WTC11 (cell line): ENCODE measurements at places on chromosomes 1 and 21.

GRCh38 chr1:226784081-226785049 lies 45.3 kb upstream of the ITPKB start:
- no peak for DNase-seq

DNA sequence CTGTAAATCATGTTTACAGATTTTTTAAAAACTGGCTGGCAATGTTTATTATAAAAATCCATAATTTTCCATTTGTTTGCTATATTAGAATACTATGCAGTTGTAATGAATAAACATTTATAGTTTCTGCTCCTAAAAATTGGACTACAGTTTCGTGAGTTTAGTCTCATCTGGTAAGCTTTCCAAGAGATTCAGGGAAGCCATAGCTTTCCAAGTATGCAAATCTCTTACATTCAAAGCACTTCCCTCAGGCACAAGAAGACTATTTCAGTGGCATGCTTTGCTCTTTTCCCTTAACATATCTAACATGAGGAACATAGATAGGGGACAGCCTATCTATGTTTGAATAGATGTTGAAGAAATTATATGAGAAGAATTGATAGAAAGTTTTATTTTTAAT lies 77.2 kb downstream of the ADGRL2 start:
- DNase-seq: no peak

DNA sequence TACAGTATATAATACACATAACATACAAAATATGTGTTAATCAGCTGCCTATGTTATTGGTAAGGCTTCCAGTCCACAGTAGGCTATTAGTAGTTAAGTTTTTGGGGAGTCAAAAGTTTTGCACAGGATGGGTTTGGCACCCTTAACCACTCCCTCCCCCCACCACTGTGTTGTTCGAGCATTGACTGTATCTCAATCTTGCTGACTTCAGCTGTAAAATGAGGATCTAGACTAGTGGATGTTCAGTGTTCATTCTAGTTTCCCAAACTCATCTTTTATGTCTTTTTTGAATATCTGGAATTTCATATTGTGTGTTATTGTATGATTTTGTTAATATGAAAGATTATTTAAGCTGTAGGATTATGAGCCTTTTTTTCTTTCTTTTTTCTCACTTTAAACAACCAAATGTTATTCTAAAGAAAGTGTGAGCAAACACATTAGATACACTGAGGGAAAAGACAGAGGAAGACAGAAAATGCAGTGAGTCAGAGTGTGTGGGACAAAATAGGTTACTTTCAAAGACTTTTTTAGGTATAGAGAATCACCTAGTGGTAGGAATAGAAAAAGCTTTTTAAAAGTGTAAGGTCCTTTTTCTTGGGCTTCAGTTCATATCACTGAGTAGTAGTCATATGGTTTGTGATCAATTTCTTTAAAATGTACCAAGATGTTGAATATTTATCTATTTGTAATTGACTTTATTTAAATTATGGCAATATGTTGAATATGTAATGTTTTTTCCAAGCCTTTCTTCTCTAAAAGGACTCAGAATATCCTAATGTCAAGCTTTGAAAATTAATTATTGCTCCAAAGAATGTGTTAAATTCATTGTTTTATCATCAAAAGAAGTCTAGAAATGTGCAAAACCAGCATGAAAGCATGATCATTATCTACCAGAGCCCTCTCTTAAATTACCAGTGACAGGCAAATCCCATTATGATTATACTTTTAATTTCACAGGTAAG lies 17.9 kb upstream of the CENPF start:
- no peak for DNase-seq

DNA sequence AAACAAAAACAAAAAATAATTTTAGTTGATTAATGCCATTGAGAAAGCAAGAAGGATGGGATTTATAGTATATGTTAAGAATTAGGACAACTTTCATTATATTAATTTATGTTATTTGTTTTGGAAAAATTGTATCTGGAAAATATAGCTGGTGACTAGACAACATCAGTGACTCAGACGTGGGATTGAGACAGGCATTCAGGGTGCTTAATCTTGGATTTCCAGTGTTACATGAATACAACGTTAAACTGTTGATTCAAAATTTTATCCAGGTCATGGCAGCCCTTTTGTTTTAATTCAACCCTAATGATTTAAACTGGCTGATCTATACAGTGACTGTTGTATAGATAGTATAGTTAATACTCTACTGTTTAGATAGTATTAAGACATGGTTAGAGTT lies 827.1 kb upstream of the B3GALT2 start:
- no peak for DNase-seq

GRCh38 chr1:25167269-25168192 lies 64.8 kb downstream of the SYF2 start:
- DNase-seq: no peak

DNA sequence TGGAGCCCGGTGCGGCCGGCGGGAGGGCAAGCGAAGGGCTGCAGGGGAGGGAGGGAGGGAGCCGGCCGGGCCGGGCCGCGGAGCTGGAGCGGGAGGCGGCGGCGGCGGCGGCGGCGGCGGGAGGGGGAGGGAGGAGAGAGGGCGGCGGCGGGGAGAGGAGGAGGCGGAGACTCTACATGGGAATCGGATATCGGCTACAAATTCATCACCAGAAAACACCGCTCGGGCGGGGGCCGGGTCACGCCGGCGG lies at the start of gene AKT3:
TSS of gene AKT3 (minus strand) at position 42 of the 250 bp plus-strand sequence. CDS start 7,073 bp downstream, outside the sequence.
- peak; percentile 81 for DNase-seq

GRCh38 chr1:192581131-192581927 lies 5.8 kb downstream of the RGS1 start:
- no peak for DNase-seq

- DNase-seq: no peak
These were observed 13.7 kb upstream of the KRTAP19-5 start for GRCh38 chr21:30515681-30516080.

- no peak for DNase-seq
These were observed 57.5 kb upstream of the EPS8L3 start for GRCh38 chr1:109821221-109821669.

DNA sequence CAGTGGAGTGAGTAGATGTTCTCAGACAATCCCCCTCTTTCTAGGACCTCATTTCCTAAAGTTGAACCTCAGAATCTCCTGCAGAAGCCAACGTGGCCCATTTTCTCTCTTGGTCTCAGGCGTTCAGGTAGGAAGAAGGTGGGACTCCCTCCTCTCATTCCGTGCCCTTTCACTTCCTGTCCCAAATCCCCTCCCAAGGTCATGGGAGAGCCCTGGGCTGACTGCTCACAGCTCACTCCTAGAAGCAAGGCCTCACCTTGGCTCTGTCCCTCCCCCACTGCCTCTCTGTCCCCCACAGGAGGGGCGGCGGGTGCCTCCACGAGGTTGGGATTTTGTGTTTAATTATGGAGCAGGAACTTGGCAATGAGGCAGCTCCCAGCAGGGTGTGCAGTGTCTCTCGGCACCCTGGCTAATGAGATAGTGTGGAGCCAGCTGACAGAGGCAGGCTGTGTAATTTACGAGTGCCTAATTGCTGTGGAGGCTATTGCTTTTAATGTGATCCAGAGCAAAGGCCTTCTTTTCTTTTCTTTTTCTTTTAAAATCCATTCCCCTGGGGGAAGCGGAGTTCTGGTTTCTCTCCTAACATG lies 9.1 kb upstream of the CDK18 start:
- no peak for DNase-seq

- DNase-seq: no peak
These were observed 35.9 kb upstream of the NFASC start for GRCh38 chr1:204834752-204835151.

- DNase-seq: no peak
These were observed 10.3 kb downstream of the CAP1 start for GRCh38 chr1:40050863-40051262.

GRCh38 chr21:35106246-35106835 lies 57.2 kb upstream of the RUNX1 start:
- DNase-seq: no peak

DNA sequence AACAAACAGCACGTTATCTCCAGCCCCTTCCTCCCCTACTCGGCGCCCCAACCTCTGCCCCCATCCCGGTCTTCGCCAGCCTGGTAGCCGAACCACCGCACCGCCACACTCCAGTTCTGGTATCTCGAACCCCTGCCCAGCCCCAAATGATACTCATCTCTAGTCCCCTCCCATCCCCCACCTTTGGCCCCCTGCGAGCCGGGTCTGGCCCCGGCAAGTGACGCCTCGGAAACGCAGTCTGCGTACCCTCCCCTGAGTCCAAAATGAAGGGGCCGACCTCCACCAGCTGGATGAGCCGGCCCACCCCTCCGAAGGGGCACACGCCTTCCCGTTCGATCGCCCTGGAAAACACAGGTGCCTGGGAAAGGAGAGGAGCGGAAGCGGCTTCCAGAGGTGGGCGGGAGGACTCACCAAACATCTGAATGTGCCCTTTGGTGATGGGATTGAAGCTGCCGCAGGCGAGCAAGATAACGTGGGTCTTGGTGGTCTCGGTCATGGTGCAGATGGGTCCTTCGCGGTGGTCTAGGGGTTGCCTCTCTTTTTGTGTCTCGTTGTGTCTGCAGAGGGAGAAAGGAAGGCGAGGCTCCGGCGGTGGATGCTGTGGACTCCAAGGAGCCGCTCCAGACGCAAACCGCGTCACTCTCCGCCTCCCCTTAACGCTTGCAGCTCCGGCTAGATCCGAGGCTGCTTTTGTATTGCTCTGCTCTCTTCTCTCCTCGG lies at the start of gene NMNAT2:
TSS of gene NMNAT2 (minus strand) at position 609 of the 720 bp plus-strand sequence. CDS start at position 496, 113 bp downstream.
- peak; percentile 65 for DNase-seq

- DNase-seq: no peak
These were observed 54.7 kb upstream of the BEND5 start for GRCh38 chr1:48831120-48831978.

DNA sequence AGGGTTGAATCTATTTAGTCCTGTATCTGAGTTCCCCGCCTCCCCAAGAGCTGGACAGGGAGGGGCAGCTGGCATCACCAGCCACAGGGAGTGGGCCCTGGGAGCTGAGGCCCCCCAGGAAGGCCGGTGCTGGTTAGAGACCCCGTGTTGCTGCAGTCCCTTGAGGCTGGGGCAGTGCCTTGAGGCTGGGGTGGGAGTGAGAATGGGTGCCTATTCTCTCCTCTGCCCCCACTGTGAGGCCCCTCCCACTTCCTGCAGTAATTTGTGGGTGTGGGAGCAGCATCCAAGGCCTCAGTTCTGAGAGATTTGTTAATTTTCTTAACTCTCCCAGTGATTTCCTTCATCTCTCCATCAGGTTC lies 2.5 kb upstream of the TRAPPC3 start:
- DNase-seq: no peak

- no peak for DNase-seq
These were observed 8.5 kb upstream of the MYBPHL start for GRCh38 chr1:109315288-109315687.

GRCh38 chr1:34843392-34844251 lies 15.9 kb downstream of the SMIM12 start:
- DNase-seq: no peak

DNA sequence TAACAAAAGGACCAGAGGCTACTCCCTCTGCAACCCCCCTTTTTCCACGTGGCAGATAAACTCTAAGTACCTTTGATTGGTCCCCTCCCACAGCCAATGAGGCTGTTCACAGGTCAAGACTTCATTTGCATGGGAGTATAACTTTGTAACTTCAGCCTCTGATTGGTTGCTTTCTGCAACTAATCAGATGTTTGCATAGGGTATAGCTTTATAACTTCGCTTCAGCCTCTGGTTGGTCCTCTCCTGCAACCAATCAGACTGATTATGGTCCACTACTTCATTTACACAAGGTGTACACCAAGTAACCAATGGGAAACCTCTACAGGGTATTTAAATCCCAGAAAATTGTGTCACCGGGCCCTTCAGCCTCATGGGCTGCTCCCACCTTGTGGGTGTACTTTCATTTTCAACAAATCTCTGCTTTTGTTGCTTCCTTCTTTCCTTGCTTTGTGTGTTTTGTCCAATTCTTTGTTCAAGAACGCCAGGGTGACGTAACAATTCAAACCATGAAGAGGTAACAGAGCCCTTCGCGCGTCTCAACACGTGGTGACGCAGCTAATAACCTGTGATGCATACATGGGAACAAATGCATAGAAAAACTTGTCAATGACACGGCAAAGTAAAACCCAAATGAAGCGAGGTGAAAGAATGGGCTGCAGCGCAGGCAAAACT lies 47.2 kb downstream of the VPS26C start:
- DNase-seq: no peak

GRCh38 chr21:36854391-36854790 lies 112.1 kb downstream of the HLCS start:
- DNase-seq: peak; percentile 69

- DNase-seq: no peak
These were observed 4.0 kb upstream of the ZBTB18 start for GRCh38 chr1:244046907-244047611.

DNA sequence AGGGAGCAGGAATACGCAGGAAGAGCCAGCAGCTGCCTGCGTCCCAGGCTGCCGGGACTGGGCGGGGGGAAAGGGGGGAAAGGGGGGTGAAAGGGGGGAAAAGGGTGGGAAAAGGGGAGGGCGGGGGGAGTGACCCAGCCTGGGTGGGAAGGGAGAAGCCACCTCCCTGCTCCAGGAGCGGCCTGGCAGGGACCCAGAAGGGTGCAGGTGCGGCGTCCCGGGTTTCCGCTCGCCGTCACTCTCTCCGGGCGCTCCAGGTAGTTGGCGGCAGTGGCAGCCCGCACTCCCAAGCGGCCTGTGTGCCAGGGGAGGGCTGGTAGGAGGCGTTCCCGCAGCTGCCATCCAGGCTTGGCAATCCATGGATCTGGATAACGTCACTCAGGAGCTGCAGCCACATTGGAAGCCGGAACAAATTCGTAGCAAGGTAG lies 141.0 kb upstream of the NGF start:
- DNase-seq: no peak

GRCh38 chr1:154851392-154852177 lies 18.5 kb downstream of the KCNN3 start:
- DNase-seq: peak; percentile 58

DNA sequence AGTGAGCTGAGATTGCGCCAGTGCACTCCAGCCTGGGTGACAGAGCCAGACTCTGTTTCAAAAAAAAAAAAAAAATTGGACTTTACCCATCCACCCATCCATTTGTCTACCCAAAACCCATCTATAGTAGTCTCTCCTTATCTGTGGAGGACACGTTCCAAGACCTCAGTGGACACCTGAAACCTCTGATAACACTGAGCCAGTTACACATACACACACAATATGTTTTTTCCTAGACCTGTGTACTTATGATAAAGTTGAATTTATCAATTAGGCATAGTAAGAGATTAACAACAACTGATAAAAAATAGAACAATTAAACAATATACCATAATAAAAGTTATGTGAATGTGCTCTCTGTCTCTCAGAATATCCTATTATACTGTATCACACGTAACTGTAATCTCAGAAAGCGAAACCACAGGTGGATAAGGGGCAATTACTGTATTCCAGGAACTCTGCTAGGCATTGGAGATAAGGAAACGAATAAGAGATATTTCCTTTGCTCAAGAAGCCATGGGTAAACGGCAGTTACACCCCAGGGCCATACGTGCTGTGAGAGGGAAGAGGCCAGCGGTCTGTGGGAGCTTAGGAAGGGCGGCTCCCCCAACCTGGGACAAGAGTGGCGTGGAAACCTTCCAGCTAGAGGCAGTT lies 84.2 kb upstream of the DISP3 start:
- no peak for DNase-seq

GRCh38 chr1:145879775-145880174 lies 5.9 kb downstream of the ANKRD35 start:
- DNase-seq: no peak

- no peak for DNase-seq
These were observed 4.8 kb downstream of the DSCAM start for GRCh38 chr21:40842197-40842552.

- no peak for DNase-seq
These were observed 217.0 kb downstream of the RWDD3 start for GRCh38 chr1:95451054-95451453.
